ENCODE measurements at places on chromosomes 2 and 18. TPM values are rescaled to one million over a fixed set of nuclear protein-coding genes. Genes with fewer than 3 reads are reported as not detected.

GRCh38 chr18:13463526-13464210, 245.1 kb downstream of the LDLRAD4 start:
- DNase-seq, result no peak

- DNase-seq, result no peak
Observed at GRCh38 chr2:64479259-64480117, 25.5 kb downstream of the LGALSL start.

GRCh38 chr2:95038635-95039298, 13.3 kb downstream of the MAL start:
- DNase-seq, result no peak

Gene CYBRD1
- total RNA-seq, result 223 TPM

Gene TRIB2
- 51.3 TPM for total RNA-seq
